ENCODE measurements at places on chromosomes 11 and 22.

DNA sequence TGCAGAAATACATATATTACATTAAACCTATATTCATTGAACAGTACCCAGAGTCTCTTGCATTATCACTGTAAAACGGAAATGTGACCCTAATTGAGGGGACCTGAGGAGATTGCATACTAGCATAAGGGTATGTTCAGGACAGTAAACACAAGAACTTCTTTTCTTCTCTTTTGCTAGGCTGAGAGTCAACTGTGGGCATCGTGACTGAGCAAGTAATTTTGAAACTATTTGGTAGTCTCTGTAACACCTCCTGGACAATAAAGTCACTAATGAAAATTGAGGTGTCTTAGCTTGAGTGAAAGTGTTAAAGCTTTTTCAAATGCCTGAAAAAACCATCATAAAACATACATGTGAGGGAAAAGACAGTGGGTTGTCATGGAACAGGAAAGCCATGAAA lies 90.9 kb downstream of the PDHX start:
- DNase-seq, result no peak

GRCh38 chr11:6365659-6366058 lies 24.6 kb upstream of the SMPD1 start:
- DNase-seq, result no peak

- DNase-seq, result no peak
These were observed 6.3 kb downstream of the MS4A12 start for GRCh38 chr11:60498853-60499252.

GRCh38 chr22:19769393-19769715 lies 8.8 kb downstream of the TBX1 start:
- DNase-seq, result no peak

DNA sequence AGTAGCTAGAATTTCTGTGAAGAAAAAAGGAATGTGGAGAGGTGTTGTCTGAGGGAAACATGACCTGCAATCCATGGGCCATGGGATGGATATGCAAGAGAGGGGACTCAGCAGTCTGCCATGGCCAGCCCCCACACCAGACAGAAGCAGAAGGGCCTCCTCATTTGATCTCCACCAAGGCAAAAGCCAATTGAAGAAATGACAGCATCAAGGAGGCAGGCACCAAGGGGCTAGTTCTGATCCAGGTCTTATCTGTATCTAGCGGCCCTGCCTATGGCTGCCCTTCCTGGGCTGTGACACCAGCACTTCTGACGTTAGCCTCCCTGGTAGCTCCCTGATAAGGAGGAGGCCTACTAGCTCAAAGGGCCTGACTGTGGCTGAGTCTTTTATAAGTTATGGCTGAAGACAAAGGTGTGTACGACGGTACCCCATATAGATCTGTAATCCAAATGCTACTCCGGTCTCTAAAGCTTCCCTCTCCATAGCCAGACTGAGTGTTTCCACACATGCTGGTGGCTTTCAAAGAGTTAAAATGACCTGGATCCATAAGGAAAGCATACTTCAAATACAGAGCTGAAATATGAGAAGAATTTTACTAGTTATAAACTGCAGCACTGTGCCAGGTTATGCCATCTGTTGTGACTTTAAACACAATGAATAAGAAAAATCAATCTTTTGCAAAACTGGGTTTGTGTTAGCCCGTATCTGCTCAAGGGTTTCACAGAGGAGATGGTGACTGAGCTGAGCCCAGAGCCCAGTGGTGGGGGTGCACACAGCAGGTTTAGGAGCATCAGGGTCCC lies 34.4 kb downstream of the HIRA start:
- no peak for DNase-seq

- no peak for DNase-seq
These were observed 22.8 kb downstream of the TCP11L1 start for GRCh38 chr11:33062137-33062536.

GRCh38 chr11:106724293-106724892 lies 293.9 kb downstream of the GUCY1A2 start:
- DNase-seq, result no peak

- DNase-seq, result no peak
These were observed 21.4 kb upstream of the ACRV1 start for GRCh38 chr11:125701858-125702621.

DNA sequence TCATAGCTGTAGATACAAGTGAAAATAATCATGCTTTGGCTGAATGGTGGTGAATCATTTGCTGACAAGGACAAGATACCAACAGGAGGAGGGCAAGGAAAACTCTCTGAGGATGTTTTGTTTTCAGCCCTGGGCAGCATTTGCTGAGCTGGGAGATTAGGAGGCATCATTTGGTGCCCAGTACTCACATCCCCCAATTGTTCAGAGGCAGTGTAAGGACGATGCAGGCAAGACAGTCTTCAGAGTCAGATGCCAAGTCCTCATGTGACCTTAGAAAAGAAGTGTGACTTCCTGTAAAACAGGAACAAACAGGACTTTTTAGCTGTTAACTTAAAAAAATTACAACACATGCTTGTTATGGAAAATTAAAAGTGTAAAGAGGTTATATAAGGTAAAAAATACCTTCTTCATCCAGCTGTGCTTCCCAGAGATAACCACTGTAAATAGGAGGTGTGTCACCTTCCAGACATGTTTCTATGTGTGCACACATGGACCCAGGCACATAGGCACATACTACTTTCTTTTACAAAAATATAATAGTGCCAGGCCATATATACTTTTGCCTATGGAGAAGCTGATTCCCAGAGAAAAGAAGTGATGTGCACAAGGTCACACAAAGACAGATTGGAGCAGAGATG lies 18.0 kb downstream of the CNTF start:
- DNase-seq, result no peak

- no peak for DNase-seq
These were observed 36.7 kb downstream of the SPATA19 start for GRCh38 chr11:133808393-133809140.

- DNase-seq, result no peak
These were observed 33.1 kb upstream of the CBX7 start for GRCh38 chr22:39185601-39186012.

All from AG09319 (cell line).